ENCODE measurements at places on chromosomes 7 and 10.

DNA sequence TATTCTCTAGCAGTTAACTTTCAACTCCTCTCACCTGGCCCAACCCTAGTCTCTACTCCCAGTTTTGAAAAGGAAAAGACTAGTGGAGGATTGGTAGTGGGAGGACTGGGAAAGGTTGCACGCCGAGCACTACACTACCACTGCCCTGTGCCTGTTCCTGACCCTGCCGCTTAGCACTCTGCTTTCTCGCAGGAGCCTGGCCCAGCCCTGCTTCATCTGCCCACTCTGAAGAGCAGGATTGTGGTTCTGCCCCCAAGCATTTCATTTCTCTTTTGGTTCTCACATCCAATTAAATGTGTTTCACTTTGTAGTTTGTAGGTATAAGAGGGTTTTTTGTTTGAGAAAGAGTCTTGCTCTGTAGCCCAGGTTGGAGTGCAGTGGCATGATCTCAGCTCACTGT is 31.5 kb upstream of the RBM20 start:
- DNase-seq = no peak

DNA sequence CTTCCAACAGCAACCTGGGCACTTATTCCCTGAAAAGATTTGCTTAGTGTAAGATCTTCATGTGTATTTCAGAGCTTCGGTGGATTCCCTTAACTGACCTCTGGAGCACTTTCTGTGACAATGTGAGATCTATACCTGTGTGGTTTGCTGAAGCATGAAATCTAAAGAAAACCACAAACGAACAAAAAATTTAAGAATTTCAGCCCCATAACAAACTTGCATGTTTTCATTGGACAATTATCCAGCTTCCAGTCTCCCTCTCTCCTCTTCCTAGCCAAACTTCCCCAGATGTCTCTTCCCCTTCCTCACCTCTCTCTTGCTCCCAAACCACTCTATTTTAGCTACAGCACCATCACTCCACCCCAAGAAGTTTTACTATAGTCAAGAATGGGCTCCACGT is 279.9 kb upstream of the SORCS1 start:
- no peak for DNase-seq

GRCh38 chr7:41579961-41580935 is 122.6 kb downstream of the INHBA start:
- DNase-seq = no peak

GRCh38 chr7:134029743-134030142 is 97.4 kb upstream of the LRGUK start:
- DNase-seq = no peak

- DNase-seq = no peak
These were observed 27.2 kb downstream of the SCD start for GRCh38 chr10:100374200-100374655.

GRCh38 chr10:34838366-34838900 is 23.3 kb upstream of the PARD3 start:
- DNase-seq = no peak
